ENCODE measurements at places on chromosomes 2 and 18.

- no peak for DNase-seq
These were observed 35.6 kb downstream of the CEP192 start for GRCh38 chr18:13026583-13027270.

DNA sequence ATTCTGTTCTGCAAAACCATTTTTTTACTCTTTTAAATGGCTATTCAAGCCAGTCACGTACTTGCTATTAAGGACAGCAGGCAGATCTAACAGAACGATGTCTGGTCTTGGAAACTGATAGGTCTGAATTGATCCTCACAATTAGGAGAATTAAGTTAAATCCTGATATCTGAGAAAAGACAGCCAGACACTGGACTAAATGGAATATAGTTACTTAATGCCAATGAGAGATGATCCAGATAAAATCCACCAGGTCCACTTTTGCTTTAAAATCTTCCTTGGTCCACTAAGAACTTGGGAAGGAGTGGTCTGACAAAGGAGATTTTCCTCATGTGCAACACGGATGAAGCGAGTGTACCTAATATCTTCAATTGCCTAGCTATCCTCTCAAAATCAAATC is 86.9 kb downstream of the PLEKHM3 start:
- DNase-seq, result no peak

- DNase-seq, result no peak
These were observed 420.9 kb downstream of the TRIB2 start for GRCh38 chr2:13137679-13138078.

DNA sequence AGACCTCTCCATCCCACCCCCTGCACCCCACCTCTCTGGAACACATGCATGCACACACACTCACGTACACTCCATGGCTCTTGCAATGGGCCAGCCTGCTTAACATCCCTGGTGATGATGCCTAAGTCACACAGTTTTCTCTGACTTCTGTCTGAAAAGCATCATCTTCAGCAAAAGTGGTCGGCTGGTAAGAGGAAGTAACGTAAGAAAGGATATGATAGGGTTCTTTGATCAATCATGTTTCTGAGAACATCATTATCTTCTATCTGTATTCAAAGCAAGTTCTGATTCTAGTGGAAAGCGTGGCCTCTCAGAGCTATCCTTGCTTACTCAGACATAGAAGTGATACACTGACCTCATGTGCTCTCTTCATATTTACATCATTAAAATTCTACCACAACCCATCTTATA is 11.4 kb upstream of the NDUFV2 start:
- peak; percentile 55 for DNase-seq

Data from stimulated activated naive CD4-positive, alpha-beta T cell treated with Interleukin-2 at 50 U/mL for 16 hours (primary cell).